Pancreas (tissue), 10 donors: ENCODE measurements at places on chromosomes 1 and 21.

- no peak overlapping the region for H3K4me3 ChIP-seq
- H3K36me3 ChIP-seq = no peaks in the 10 kb centered on the region
- H3K4me1 ChIP-seq = no peaks in the 10 kb centered on the region
Observed at GRCh38 chr1:219505886-219506285, 107.0 kb downstream of the ZC3H11B start.

DNA sequence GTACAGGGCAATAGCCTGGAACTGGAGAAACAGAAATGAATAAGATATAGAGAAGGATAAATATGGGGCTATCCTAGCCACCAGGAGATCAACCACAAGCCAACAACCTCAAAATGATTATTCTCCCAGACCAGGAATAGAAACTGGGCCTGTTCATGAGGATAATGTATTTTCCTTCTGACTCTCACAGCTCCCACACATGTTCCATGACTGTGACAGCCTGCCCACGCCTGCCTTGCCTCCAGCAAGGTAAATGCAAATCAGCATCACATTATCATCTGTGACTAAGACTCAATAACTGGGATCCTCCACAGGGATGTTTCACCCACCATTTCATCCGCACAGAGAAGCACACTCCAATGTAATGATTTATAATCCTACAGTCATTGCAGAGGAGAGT, 3.3 kb downstream of the ENSA start:
- DNase-seq = no peak
- no peak overlapping the region for H3K27ac ChIP-seq
- H3K27me3 ChIP-seq = no peaks in the 10 kb centered on the region
- H3K4me3 ChIP-seq = no peak overlapping the region

DNA sequence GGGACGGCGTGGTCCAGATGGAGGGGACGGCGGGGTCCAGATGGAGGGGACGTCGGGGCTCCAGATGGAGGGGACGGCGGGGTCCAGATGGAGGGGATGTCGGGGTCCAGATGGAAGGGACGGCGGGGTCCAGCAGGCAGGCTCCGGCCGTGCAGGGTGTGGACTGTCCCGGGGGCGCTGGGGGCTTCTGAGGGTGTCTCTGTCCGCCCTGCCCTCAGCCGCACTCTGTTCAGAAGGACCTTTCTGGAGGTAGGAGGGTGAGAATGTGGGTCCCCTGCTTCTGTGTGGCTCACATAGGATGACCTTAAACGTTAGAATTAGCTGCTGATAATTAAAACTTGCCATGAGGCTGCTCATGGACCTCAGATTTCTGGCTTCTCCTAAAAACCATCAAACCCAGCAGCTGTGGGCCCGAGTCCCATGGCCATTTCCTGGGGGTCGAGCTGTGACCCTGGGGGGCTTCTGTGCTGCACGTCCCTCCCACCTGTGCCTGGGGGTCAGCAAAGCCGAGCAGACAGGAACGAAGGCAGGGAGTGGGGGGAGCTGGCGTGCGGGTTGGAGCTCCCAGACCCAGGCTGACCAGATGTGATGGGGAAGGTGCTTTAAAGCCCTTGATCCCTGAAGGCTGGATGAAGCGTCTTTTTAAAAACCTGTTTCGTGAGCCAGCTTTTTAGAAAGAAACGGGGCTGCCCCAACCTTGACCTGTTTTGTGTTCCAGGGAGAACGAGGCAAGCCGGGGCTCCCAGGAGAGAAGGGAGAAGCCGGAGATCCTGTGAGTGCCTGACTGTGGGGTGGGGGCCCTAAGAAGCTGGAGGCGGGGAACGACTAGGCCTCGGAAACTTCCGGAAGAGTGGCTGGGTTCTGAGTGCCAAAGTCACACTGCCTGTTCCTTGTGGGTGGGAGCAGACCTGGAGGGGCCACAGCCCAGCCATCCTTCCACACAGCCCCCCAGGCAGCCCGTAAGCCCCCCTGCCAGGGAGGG, 7.1 kb downstream of the COL6A1 start:
- no peaks in the 10 kb centered on the region for H3K36me3 ChIP-seq
- H3K4me3 ChIP-seq = no peak overlapping the region
- no peaks in the 10 kb centered on the region for H3K27me3 ChIP-seq
- DNase-seq = peak; percentile 50

DNA sequence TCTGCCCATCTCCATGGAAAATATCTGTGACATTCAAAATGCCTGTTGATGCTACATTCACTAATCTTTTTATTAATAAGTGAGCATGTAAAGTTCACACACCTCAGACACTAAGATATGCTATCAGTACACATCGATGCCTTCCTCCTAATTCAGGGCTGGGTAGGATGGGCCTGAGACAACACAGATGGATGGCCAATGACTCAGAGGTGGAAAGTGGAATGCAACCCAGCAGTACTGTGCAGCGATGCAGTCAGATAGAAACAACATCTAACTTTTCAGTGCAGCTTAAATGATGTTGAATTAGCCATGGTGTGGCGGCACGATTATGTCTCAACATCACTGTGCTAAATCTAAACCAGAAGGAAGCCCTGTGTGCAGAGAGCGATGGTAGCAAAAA, 161.6 kb upstream of the KCNJ15 start:
- no peak for DNase-seq
- H3K36me3 ChIP-seq = no peaks in the 10 kb centered on the region
- no peaks in the 10 kb centered on the region for H3K27me3 ChIP-seq
- no peak overlapping the region for H3K27ac ChIP-seq

GRCh38 chr1:233667741-233668140, 53.8 kb downstream of the KCNK1 start:
- H3K36me3 ChIP-seq = no peaks in the 10 kb centered on the region
- no peak for DNase-seq
- no peak overlapping the region for H3K4me3 ChIP-seq
- H3K27me3 ChIP-seq = no peaks in the 10 kb centered on the region
- peaks cover under 1% of the 10 kb centered on the region for H3K4me1 ChIP-seq
- H3K27ac ChIP-seq = no peak overlapping the region
